Left renal pelvis (tissue), 4 donors: ENCODE measurements at places on chromosomes 6 and 20.

DNA sequence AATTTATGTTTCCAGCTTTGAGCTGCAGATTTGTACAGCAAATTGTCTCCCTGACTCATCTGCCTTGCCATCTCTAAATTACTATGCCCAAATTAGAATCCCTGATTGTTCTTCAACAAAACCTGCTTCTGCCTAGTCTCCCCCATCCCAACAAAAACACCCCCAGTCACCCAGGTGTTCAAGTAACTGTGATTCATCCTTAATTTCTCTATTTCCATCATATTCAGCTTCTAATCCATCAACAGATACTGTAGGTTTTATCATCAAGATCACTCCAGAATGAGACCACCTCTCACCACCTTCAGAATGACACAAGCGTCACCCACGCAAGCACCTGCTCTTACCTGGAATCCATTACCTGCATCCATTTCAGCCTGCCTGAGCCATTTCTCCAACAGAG, 498.5 kb downstream of the PRKN start:
- no peak for DNase-seq

GRCh38 chr6:44898296-44898930, 429.7 kb upstream of the RUNX2 start:
- no peak for DNase-seq

- DNase-seq: no peak
These were observed 28.8 kb upstream of the NHSL1 start for GRCh38 chr6:138528137-138528536.

GRCh38 chr6:17013701-17014100, 88.1 kb upstream of the STMND1 start:
- no peak for DNase-seq

DNA sequence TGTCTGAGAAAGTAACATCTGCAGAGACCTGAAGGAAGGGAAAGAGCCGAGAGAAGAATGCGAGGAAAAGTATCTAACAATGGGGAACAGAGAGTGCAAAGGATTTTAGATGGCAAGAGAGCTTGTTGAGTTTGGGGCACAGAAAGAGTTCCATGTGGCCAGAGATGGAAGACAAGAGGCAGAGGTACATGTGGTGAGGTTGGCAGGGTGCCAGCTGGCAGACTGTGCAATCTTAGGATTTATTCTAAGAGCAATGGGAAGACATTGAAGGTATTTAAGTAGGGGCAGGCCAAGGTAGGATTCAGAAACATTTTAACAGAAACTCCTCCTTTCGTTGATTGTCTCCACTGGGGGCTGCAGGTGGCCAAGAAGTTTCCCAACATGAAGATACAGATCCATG, 20.4 kb upstream of the LBP start:
- DNase-seq: no peak

DNA sequence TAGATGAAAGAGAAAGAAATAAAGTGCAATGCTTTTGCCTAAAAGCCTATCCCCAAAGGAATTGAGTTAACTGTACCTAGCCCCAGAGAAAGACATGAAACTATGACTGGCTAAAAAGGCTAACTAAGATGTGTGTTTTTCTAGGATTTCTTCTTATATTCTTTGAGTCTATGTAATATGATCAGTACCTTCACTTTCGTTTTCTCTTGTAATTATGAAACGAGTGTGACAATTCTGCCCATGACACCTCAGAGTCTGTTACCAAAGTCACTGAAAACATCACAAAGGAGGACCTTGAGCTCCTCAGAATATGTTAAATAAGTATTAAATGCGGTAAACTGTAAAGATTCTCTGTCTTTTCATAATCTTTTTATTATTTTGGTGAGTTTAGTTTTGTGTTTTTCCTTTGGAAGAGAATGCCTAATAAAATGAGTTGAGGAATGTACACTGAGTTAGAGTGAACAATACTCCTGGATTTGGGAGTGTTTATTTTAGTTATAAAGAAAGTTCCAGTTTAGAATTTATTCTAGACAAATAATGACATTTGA, 141.3 kb downstream of the FUT9 start:
- DNase-seq: no peak

GRCh38 chr6:24108056-24108455, 18.0 kb upstream of the NRSN1 start:
- no peak for DNase-seq

- no peak for DNase-seq
These were observed 1513.7 kb downstream of the GRIK2 start for GRCh38 chr6:102907181-102907580.

DNA sequence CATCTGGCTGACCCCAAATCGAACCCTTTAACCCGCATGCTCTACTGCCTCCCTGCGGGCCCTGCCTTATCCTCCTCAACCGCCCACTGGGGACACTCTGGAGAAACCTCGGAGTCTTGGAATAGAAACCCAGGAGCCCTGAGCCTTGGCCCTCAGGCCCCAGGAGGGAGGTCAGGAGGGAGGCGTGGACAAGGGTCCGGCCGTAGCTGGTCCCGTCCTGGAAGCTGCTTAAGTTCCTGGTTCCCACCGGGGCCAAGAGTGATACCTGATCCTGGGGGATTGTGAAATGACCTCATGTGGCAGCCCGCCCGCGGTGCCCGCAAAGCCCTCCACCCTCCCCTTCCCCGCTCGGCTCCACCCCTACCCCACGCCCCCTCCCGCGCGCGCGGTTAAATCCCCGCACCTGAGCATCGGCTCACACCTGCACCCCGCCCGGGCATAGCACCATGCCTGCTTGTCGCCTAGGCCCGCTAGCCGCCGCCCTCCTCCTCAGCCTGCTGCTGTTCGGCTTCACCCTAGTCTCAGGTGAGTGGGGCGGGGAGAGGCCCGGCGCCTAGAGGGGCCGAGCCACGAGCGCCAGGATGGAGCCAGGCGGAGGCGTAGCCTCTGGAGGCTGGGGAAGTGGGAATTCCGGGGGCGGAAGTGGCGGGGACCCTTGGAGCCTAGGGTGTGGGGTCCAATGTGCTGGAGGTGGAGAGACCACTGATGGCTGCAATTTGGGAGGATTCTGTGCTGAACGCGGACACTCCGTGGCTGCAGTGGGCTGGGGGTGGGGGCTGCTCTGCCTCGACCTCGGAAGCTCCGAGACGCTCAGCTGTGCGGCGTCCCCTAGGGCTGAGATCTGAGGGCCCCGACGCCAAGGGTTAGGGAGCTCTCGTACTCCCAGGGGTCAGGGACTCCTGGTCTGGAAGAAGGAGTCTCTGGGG, at the start of gene WFDC2:
Gene WFDC2 (plus strand): TSS at position 418 of the 926 bp plus-strand sequence. CDS start 29 bp downstream, at position 447.
- DNase-seq: no peak

DNA sequence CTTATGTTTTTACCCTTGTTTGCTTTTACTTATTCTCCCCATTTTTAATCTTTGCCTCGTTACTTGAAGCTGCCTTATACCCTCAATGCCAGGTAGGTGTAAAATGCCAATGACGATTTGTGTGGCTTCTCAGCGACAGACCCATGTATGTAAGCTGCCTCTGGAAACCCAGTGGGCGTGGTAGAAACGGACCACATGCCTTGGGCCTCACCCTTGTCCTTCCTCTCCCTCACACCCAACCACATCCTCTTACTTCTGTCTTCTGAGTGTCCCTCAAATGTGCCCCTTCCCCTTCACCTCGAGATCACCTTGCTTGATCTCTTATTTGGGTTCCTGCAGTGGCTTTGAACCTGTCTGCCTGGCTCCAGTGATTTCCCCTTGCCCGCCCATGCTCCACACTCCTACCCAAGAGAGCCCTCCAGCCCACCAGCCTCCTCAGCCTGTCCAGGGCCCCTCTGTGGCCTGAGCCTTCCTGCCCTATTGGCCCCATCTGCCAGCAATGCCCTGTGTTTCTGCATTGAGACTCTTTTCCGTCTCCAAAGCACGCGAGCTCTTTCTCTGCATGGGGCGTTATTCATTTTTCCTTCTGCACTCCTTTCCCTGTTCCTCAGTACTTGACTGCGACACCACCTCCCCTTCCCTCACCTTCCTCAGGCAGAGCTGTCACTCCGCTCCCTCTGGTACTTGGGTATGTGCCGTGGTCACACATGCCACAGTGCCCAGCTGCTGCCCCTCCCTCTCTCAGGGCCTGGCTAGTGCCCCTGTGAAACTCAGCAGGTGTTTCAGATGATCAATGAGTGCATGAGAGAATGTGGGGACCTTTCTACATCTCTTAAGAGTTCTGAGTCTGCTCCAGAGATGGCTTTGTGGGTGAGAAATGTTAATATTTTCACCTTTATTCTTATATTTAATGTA, 115.4 kb downstream of the SLX4IP start:
- no peak for DNase-seq

GRCh38 chr6:140478631-140479030, 1104.2 kb upstream of the CITED2 start:
- no peak for DNase-seq

DNA sequence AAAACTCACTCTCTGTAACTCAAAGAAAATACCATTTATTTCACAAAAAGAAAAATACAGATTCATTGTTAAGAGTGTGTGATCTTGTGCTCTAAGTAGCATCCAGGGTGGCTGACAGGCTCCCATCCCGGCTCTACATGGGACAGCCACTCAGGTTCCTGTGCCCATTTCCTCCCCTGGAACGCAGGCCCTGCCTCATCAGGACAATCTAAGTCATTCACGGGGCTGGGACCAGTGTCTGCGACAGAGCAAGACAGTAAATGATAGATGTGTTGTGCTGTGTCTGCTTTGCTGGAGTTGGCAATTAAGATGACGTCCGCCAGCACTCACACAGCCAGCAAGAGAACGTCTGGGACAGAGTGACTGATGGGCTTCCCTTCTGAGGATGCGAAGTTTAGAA, 6.9 kb upstream of the FAM209A start:
- no peak for DNase-seq

GRCh38 chr6:19638931-19639330, 198.2 kb upstream of the ID4 start:
- no peak for DNase-seq

GRCh38 chr6:6125495-6125894, 118.8 kb upstream of the NRN1 start:
- DNase-seq: no peak
